ENCODE measurements at places on chromosomes 1 and 21.

GRCh38 chr21:33670076-33670978 is 28.0 kb downstream of the ITSN1 start:
- no peak for DNase-seq

DNA sequence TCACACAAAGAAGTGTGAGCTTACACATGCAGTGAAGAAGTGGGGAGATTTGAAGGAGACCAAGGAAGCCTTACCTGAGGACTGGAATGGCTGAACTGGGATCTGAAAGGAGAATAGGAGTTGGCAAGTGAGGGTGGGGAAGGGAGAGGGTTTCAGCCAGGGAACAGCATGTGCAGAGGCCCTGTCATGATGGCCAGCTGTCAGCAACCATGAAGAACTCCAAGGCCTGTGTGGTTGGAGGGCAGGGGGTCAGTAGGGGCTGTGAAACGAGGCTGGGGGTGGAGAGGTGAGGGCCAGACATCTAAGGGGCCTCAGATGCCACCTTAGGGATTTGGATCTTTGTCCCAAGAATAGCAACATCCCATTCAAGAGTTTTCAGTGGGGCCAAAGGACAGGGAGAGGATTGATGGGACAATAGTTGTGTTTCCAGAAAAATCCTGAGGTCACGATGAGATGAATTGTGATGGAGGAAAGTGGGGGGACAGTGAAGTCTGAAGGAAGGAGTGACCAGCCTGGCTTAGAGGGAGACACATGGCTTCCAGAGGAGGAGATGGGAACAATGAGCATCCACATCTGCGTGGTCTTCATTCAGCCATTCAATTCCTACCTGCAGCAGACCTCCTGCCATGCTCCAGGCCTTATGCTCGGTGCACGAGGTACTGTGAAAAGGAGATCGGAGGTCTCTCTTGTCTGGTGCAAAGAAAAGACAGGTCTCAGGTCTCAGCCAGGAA is 187.6 kb downstream of the MATN1 start:
- no peak for DNase-seq

- no peak for DNase-seq
Observed at GRCh38 chr1:22168412-22168973, 25.6 kb upstream of the WNT4 start.

DNA sequence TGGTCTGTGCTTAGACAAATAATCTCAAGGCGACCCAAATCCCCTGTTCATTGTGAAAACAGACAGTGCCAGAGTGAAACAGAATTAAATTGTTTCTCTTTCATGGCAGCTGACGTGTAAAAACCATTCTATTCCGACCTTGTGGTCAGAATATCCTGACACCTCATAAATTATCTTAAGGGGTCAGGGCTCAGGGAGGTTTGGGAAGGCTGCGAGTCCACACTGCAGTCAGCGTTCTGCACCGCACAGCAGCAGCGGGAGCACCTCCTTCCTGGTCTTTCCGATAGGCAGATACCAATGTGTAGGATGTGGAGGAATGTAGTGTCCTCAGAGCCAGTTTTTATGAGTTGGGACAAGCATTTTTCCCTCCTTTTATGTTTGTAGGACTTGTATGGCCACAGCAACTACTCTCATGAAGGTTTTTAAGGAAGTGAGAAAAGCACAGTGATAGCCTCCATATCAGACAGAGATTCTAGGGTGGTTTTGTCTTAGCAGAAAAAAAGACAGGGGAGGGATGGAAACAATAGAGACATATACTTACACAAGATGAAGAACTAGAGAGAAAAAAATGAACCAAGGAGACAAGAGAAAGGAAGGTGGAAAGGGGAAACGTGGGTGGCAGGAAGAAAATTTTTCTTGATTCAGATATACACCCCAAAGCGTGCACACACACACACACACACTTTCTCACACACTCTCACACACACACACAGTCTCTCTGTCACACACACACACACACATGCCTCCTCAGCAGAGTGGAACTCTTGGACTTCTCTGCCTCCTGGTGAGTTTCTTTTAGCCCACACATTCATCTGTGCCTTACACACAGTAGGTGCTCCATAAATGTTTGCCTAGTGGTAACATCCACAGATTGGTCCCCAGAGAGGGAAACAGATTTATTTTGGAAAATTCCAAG is 68.6 kb downstream of the NTMT2 start:
- no peak for DNase-seq

DNA sequence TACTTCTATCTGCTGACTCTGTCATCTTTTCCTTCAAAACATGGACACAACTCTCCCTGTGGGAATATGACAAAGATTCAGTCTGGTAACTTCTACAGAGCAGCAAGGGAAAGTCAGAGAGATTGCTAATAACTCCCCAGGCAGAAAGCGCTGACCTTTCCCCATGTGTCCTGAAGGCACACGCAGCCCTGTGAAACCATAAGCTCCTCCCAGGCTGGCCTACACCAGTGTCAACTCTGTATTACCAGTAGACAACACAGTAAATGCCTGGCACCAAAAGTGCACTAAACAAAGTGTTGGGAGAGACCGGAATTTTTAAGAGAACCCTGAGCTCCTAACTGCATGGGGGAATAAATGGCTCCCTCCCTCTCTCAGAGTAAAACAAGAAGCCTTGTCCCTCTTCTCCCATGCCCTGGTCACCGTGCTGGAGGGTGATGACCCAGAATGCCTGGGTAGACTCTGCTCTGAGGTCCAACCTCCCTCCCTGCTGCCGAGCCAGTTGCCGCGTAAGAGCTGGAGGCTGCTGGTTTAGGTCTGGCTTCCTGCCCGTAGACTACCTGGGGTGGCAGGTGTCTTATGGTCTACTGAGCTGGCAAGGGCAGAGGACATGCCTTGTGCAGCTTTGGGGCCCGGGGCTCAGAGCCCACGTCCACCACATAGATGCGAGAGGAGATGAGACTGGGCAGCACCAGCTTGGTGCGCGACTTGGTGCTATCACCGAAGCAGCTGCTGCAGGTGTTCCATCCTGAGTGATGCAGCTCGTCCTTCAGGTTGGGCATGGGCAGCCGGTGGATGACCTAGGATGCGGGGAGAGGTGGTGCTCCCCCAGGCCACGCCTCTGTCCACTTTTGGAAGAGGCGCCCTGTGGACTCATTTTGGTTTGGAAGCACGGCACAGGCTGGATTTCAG is 3.9 kb downstream of the SELENBP1 start:
- DNase-seq = no peak

DNA sequence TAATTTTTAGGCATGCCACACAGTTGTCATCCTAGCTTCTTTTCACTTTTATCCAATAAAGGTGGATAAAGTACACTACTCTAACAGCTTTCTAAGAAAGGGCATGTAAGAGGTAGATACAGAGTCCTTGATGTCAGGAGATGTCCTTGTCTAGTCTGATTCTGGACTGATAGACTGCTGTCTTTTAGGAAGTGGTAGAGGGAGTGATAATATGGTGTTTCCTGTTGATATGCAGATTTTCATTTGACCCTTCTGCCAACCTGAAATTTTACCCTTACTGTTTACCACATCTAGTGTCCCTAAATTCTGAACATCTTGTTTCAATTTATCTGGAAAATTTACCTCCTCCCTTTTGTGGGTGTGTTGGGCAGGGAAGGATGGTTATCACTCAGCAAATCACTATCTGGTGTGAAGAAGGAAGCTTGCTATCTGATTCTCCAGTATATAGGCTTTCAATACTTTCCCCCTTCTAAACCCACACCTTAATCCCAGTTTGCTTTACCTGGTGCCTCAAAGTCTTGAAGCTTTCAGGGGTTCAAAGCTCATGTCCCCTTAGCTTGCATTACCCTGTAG is 354.9 kb upstream of the SNX7 start:
- no peak for DNase-seq

DNA sequence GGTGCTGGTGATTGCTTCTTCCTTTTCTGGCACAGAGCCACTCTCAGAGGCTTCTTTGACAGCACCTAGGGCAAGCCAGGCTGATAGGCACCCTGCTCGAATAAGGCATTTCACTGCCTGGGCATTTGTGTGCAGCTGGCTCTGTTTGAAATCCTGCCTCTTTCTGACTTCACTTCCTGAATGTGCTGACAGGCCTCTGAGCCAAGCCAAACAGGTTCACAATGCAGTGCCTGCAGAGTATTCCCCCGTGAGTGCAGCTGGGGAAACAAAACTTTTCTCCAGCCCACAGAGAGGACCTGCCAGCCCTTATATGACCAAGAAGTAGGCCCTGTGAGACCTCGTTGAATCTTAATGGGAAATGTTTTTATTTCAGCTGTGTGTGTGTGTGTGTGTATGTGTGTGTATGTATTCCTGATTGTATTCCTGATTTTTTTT is 10.4 kb downstream of the JUN start:
- no peak for DNase-seq

DNA sequence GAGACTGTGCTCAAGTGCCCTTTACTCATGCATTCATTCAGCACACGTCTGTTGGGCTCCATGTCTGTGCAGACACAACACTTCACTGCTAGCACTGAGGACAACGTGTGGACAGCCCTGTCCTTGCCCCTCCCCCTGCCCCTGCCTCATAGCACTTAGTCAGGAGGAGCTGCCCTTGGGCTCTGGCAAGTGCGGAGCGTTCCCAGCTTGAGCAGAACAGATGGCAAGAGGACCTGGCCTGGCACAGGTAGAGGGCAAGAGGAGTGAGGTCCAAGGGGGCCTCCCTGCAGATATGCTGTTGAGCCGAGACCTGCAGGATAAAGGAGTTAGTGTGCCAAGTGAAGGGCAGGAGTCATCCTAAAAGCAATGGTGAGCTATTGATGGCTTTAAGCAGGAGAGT is 81.3 kb downstream of the GRIK3 start:
- DNase-seq = no peak

DNA sequence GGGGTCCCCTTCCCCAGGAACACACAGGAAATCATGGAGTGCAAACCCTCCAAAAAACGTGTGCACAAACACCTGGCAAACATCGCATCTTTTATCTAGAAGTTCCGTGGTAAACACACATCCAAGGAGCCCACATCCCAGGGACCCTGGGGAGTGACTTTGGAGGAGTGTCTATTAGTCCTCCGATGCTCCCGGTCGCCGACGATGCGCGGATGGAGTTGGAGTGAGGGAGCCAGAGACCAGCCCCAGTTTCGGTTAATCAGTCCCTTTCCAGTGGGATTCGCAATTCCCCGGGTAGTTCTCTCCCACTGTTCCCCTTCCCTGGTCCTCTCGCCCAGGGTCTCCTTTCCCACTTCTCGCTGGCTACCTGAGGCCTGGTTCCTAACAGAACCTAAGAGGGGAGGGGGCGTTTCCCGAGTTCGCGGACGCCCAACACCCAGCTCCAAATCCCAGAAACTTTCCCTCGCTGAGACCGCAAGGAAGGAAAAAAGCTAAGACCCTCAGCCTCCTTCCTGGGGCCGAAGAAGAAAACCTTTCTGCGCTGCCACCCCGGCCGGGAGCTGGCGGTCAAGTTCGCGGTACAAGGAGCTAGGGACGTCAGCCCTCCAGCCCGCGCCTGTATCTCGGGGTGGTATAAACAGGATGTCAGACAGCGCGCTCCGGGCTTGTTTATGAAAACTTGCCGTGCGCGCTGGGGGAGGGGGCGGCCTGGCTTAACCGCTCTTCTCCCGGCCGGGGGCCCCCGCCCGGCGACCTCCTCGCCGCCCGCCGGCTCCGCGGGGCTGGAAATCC is 787 bp downstream of the JAK1 start:
- peak; percentile 87 for DNase-seq

DNA sequence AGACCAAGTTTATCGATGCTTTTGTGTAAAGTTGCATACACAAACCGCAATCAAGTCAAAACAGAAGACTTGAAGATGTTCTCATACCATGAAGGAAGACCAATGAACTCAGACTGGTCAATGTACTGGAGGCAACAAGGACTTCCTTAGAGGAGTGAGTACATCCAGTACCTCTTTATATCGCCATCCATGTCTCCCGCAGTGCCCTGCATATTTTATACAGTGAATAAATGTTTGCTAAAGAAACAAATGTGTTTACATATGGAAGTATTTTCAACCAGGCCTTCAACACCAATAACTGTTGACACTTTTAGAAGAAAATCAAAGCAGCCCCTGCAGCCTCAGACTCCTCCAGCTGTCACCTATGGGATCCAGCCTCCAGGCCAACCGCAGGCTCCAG is 125.6 kb downstream of the SMYD3 start:
- no peak for DNase-seq

DNA sequence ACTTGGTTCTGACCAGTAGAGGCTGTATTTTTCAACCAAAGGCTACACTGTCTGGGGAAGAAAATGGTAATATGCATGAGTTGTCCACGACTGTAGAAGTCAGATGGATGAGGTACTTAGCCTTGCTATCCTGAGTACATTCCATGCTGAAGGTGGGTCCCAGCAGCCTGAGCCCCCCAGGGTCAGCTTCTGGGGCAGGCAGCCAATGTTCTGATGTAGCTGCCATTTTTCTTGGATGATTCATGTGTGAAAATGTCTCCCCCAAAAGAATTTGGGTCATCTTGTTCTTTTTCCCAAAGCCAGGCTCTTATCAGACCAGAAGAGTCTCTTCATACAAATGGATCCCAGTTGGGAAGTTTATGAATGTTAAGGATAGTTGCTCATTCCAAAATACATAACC is 172.2 kb upstream of the UBE2U start:
- DNase-seq = no peak

DNA sequence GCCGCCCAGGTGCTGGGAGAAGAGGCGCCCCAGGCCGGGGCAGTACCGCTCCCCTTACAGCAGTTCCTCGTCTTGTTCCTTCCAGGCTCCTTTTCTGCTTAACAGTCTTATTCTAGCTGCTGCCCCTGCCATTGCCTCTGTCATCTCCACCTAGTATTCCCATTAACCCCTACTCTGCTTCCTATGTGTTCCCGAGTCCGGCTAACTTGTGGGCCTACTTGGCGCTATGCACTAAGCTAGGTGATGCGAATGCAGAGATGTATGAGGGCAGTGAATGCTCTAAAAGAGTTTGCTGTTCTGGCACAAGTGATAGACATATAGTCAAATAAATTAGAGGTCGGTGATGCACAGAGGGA is 276 bp upstream of the IQGAP3 start:
- no peak for DNase-seq

DNA sequence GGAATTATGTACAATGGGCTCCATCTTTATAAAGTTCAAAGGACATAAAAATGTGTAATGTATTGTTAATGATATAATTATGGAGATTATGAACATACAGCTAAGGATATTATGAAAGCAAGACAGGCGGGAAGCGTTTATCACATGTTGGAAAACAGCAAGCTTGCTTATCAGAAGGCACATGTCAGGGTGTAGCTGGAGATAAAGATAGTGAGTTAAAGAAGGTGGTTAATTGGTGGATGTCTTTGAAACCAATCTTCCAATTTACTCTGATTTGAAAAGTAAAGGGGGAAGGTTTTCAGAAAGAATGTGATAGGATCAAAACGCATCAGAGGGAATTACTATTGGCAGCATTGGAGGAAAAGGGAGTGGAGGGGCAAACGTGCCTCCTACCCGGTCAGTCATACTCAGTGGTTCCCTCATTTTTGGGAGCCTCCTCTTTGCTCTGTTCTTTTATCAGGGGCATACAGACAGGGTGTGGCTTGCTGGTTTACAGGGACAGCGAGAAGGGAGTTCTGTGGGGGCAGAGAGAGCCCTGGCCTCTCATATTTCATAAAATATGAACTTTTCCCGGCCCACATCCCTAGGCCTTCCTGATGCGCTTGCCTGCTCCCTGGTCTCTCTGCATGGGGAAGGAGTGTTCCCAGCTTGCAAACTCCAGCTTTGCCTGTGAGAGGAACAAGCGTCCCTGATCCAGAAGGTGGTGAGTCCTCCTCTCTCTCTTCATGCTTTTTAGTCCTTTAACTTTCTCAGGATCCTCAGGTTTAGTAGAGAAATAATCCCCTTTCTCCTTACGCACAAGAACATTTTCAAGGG is 8.0 kb upstream of the SVBP start:
- no peak for DNase-seq
